Gastrocnemius medialis (tissue), 4 donors: ENCODE measurements at places on chromosomes 7 and 10.
A peak's percentile ranks its signal among the peaks of the same experiment; 100 is the strongest.

DNA sequence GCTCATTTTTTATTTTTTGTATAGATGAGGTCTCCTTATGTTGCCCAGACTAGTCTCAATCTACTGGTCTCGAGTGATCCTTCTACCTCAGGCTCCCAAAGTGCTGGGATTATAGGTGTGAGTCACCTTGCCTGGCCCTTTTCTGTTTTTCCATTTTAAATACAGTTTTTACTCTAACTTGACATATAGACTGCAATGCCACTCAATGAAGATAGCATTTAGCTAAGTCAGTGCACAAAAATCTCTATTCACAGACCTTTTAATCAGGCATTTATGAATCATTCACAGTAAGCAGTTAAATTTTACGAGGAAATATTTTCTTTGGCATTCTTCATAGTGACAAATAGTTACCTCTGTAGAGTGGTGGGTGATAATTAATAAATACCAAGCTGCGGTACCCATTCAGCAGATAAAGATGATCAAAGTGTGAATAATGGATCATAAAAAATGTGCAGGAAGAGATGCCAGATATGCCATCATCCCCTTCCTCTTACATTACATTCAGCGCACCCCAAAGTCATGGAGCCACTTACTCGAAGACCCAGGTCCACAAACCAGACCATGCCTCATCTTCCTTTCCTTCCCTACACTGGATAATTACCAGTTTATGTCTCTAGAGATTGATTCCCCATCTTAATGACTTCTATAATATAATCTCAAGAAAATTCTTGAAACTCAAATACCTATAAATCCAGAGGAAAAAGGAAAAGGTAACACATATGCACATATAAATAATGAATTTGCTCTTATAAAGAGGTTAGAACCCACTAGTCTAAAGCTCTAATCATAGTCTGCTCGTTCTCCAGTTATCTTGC, 56.0 kb downstream of the UBE2H start:
- H3K36me3 ChIP-seq = no peaks in the 10 kb centered on the region
- peaks cover 45% of the 10 kb centered on the region for H3K4me1 ChIP-seq
- H3K27me3 ChIP-seq = no peaks in the 10 kb centered on the region
- no peak overlapping the region for H3K4me3 ChIP-seq
- no peak for DNase-seq

- peaks cover 47% of the 10 kb centered on the region for H3K4me1 ChIP-seq
- no peak for DNase-seq
- no peaks in the 10 kb centered on the region for H3K27me3 ChIP-seq
- H3K36me3 ChIP-seq = no peaks in the 10 kb centered on the region
Observed at GRCh38 chr10:72260976-72261783, 12.5 kb upstream of the DDIT4 start.

DNA sequence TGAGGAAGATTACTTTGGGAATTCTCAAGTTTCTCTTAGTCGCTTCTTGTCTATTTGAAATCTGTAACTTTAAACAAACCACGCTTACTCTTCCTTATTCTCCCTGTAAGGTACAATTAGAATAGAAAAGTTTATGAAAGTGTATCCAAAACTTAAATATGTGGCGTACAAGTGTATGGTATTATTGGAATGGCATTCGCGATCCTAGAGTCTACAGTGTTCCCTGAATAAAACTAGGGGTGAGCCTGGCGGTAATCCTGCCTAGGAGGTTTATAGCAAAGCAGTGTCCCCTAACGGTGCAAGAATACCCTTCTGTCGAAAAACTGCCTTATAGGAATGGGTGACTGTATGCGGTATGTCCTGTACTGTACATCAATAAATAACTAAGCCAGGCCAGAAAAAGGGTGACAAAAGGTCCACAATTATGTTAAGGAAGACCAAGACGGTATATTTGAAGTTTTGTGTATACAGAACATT, 1.2 kb downstream of the TASOR2 start:
- DNase-seq = no peak
- no peaks in the 10 kb centered on the region for H3K27me3 ChIP-seq
- H3K36me3 ChIP-seq = peaks cover 5% of the 10 kb centered on the region
- peak overlapping the region; percentile 84 for H3K4me3 ChIP-seq

GRCh38 chr7:37277513-37277912, 171.2 kb downstream of the ELMO1 start:
- DNase-seq = no peak
- H3K4me3 ChIP-seq = no peak overlapping the region
- no peaks in the 10 kb centered on the region for H3K36me3 ChIP-seq
- no peak overlapping the region for H3K27ac ChIP-seq
- no peaks in the 10 kb centered on the region for H3K4me1 ChIP-seq

DNA sequence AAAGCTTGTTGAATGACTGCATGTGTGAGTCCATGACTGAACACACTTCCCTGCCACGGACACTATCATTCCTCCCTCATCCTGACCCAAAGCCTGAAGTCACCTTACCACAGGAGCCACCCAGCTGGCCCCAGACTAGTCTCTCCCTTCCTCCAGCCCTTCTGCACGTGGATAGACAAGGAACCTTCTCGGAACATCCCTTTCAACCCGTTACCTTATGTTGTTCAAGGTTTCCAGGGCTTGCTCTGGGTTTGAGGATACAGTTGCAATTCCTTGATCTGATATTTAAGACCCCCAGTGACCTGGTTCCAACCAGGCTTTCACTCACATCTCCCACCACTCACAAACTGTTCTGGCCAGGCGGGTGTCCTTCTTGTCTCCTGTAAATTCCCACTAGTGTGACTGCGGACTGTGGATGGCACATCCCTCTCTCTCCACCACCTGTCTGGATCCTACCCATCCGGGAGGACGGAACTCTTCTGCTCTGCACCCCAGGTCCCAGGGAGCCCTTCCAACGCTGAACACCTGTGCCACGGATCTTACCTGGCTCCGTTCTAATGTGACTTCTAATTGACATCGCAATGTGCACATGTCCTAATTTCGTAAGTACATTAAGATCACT, 62.5 kb downstream of the HIPK2 start:
- H3K4me3 ChIP-seq = no peak overlapping the region
- no peak for DNase-seq
- H3K27me3 ChIP-seq = no peaks in the 10 kb centered on the region
- H3K27ac ChIP-seq = peak overlapping the region; percentile 86
- H3K4me1 ChIP-seq = peaks cover 12% of the 10 kb centered on the region

- peaks cover 7% of the 10 kb centered on the region for H3K4me1 ChIP-seq
- no peaks in the 10 kb centered on the region for H3K36me3 ChIP-seq
- H3K27me3 ChIP-seq = no peaks in the 10 kb centered on the region
- no peak overlapping the region for H3K4me3 ChIP-seq
- DNase-seq = no peak
Observed at GRCh38 chr7:104878577-104878976, 135.4 kb upstream of the KMT2E start.

- no peaks in the 10 kb centered on the region for H3K27me3 ChIP-seq
- no peak overlapping the region for H3K4me3 ChIP-seq
Observed at GRCh38 chr10:10141782-10142382, 875.8 kb upstream of the CELF2 start.

GRCh38 chr7:100472121-100472851, 6.7 kb downstream of the TSC22D4 start:
- H3K4me3 ChIP-seq = no peak overlapping the region
- H3K27ac ChIP-seq = peak overlapping the region; percentile 37
- H3K36me3 ChIP-seq = no peaks in the 10 kb centered on the region
- DNase-seq = no peak

GRCh38 chr10:30863516-30864210, 168.0 kb downstream of the ZNF438 start:
- H3K27ac ChIP-seq = peak overlapping the region; percentile 69
- peaks cover 36% of the 10 kb centered on the region for H3K4me1 ChIP-seq
- no peaks in the 10 kb centered on the region for H3K27me3 ChIP-seq
- H3K36me3 ChIP-seq = no peaks in the 10 kb centered on the region
- no peak overlapping the region for H3K4me3 ChIP-seq

DNA sequence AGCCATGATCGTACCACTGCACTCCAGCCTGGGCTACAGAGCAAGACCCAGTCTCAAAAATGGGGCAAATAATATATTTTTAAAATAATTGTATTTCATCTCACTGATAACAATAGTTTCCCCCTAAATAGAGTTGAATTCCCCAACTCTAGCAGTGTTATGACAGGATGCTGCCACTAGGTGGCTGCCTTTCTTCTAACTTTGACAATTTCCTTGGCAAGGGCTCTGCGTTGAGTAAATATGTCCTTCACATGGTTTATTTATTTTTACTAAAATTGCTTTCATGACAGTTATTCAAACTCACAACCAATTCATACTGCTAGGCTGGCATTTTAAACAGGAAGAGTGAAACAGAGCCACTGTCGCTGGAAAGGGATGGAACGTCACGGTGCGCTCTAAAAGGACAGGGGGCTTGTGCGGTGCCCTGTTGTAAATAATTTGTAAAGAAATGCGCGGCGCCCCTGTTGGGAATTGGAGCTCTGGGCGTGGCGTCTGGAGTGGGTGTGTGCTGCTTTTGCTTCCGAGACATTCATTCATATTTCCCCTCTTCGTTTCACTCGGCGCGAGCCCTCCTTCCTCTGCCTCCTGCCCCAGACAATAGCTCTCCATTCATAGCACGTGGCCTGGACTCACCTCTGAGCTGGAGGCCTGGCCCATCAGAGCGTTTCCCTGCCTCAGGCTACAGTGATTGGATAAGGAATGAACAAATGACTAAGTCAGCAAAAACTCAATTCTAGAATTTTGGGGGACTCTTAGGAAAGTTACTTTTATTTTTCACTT, 20.5 kb upstream of the PITRM1 start:
- H3K36me3 ChIP-seq = no peaks in the 10 kb centered on the region
- H3K27ac ChIP-seq = no peak overlapping the region
- H3K4me1 ChIP-seq = peaks cover 7% of the 10 kb centered on the region
- no peak for DNase-seq
- peak overlapping the region; percentile 34 for H3K4me3 ChIP-seq
- no peaks in the 10 kb centered on the region for H3K27me3 ChIP-seq

DNA sequence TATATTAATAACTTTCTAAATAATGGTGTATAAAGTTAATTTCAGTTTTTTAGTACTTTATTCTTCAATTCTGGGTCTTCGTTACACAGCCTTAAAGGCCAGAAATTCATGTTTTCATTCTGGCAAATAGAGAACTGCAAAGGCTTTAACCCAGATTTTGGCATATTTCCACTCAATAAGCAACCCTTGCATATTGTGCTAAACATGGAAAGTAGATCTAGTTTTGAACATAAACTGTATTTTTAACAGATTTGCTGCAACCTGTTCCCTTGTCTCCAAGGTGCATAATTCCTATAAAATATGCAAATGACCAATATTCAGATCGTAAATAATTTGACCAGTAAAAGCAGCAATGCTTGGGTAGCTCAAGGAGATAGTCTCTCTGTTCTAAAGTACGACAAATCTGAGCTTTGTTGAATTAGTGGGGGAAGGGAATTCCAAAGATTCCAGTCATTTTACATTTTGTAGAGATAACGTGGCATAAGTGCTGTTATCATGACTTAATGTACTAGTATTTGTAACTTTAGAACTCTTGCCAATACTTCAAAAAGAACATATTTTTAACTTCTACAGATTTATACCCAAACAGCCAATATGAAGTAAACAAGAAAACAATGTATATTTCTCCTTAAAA, 46.4 kb upstream of the RSBN1L start:
- H3K27ac ChIP-seq = no peak overlapping the region
- no peaks in the 10 kb centered on the region for H3K27me3 ChIP-seq
- no peak overlapping the region for H3K4me3 ChIP-seq
- no peak for DNase-seq
- no peaks in the 10 kb centered on the region for H3K4me1 ChIP-seq

DNA sequence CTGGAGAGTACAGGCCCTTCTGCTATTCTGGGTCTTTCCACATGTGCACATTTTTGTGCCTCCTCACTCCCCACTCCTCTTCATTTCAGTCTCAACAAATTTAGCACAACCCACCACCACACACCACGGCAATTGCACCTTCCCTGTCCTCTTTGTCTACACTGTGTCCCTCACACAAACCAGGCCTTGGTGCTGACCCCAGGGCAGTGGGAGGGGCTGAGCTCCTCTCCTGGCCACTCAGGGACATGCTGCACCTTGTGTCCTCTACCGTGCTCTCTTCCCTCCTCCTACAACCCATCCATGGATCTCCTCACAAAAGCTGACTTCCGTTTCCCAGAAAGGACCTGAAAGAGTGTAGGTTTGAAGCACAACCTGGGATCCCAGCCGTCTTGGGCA, 90.9 kb upstream of the IKZF1 start:
- H3K27me3 ChIP-seq = no peaks in the 10 kb centered on the region
- no peaks in the 10 kb centered on the region for H3K36me3 ChIP-seq
- no peak for DNase-seq
- no peaks in the 10 kb centered on the region for H3K4me1 ChIP-seq
- no peak overlapping the region for H3K4me3 ChIP-seq

GRCh38 chr7:21617916-21618390, 75.1 kb downstream of the DNAH11 start:
- no peaks in the 10 kb centered on the region for H3K36me3 ChIP-seq
- no peaks in the 10 kb centered on the region for H3K4me1 ChIP-seq
- H3K27ac ChIP-seq = no peak overlapping the region
- DNase-seq = peak; percentile 32
- H3K4me3 ChIP-seq = no peak overlapping the region

GRCh38 chr10:130799532-130799931, 512.0 kb downstream of the TCERG1L start:
- no peak for DNase-seq
- no peak overlapping the region for H3K27ac ChIP-seq
- no peaks in the 10 kb centered on the region for H3K4me1 ChIP-seq
- H3K27me3 ChIP-seq = no peaks in the 10 kb centered on the region
- H3K36me3 ChIP-seq = no peaks in the 10 kb centered on the region
- no peak overlapping the region for H3K4me3 ChIP-seq

DNA sequence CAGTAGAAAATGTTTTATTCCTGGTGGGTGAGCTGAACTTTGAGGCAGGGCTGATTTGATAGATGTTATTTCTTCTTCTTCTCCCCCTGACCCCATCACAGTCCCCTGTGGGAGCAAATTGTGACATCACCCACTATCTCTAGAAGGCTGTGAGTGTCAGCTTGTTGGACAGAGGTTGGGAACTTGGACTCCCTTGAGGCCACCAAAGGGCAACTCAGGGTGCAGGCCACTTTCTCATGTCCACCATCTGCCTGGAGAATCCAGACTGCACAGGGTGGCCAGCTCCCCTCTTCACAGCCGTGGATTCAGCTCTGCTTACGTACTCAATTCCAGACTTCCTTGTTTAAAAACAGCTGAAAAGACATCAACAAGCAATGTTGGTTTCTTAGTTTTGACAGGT, 103.0 kb downstream of the LRRC18 start:
- no peak for DNase-seq
- no peaks in the 10 kb centered on the region for H3K4me1 ChIP-seq
- no peaks in the 10 kb centered on the region for H3K27me3 ChIP-seq
- no peak overlapping the region for H3K27ac ChIP-seq
- no peak overlapping the region for H3K4me3 ChIP-seq

- no peak overlapping the region for H3K4me3 ChIP-seq
- no peak overlapping the region for H3K27ac ChIP-seq
Observed at GRCh38 chr7:68244389-68244788, 1247.8 kb downstream of the TYW1 start.

- no peak overlapping the region for H3K27ac ChIP-seq
Observed at GRCh38 chr10:88433565-88434186, 149.4 kb downstream of the RNLS start.

GRCh38 chr10:17808971-17809841, at the start of gene MRC1:
Gene MRC1, plus strand, starts transcription at chr10:17809348. Its CDS starts 118 bp downstream, at chr10:17809466.
- no peaks in the 10 kb centered on the region for H3K36me3 ChIP-seq
- peak within 1 kb of the TSS; percentile 26 for H3K4me3 ChIP-seq
- no peaks in the 10 kb centered on the region for H3K27me3 ChIP-seq
